ENCODE measurements at places on chromosomes 11 and 22.

DNA sequence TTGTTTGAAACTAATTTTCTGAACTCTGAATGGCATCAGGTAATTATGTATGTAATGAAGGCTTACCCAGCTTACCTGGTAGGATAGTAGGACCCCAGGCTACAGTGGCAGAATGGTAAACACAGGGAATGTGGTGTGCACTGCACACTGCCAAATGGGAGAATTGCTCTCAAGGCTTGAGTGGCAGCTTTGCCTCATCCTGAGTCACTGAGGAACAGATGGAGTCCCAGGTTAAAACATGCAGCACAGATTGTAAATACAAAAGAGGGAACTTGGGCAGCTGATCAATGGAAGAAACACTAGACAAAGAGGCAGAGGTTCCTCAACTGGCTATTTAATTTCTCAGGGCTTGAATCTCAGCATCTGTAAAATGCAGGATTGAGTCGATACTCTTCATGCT, 24.4 kb downstream of the GPR83 start:
- DNase-seq: no peak

- DNase-seq: peak; percentile 56
Observed at GRCh38 chr11:67732045-67732787, 57.8 kb upstream of the ALDH3B2 start.

DNA sequence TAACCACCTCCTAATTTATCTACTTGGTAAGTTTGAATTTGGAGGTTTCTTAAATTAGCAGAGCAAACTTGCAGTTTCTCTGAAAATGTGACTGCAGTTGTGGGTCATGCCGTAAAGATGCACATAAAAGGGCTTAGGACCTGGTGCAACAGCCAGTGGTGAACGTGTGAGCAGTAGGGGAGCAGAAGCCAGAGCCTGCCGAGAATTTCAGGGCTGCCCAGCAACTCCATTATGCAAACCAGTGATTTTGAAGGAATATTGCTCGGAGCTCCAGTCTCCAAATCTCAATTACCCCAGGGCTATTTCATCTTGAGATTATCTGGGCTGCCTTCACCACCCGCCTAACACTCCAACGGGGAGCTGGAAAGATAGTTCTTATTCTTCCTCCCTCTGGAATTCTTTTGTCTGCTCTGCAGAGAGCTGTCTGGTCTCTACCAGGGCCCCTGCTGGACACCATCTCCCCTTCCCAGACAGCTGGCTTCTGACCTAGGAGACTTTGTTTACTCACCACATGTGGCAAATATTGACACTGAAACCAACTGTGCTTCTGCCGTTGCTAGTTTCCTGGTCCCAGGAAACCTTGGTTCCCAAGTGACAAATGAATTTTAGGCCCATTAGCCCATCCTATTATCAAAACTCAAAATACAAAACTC, 93.9 kb downstream of the DSCAML1 start:
- no peak for DNase-seq

DNA sequence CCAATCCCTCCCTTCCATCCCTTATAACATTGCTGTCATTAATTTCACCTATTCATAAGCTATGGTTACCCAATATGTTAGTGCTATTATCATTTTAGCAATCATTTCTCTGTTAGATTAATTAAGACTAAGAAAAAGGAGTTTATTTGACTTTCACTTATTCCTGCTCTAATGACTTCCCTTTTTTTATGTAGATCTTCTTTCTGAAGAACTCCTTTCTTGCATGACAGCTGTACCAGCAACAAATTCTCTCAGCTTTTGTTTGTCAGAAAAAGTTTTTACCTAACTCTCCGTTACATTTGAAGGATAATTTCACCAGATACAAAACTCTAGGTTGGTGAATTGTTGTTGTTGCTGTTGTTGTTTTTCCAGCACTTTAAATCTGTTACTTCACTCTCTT, 28.6 kb upstream of the OR8B8 start:
- no peak for DNase-seq

DNA sequence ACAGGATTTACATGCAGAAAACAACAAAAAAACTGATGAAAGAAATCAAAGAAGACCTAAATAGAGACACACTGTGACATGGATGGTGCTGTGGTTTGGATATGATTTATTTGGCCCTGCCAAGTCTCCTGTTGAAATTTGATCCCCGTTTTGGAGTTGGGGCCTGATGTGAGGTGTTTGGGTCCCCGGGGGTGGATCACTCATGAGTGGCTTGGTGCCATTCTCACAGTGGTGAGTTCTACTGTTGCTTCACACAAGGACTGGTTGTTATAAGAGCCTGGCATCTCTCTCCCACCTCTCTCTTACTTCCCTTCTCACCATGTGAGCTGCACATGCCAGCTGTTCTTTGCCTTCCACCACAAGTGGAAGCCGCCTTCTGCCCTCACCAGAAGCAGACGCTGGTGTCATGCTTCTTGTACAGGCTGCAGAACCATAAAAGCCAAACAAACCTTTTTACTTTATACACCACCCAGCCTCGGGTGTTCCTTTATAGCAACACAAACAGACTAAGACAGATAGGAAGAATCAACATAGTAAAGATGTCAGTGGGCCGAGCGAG, 7.8 kb upstream of the RTL6 start:
- DNase-seq: no peak

GRCh38 chr11:22733475-22734248, 67.3 kb downstream of the GAS2 start:
- DNase-seq: no peak

- peak; percentile 13 for DNase-seq
Observed at GRCh38 chr11:67119585-67120391, 725 bp downstream of the KDM2A start.

- no peak for DNase-seq
Observed at GRCh38 chr11:44307340-44308099, 2.4 kb downstream of the ALX4 start.

DNA sequence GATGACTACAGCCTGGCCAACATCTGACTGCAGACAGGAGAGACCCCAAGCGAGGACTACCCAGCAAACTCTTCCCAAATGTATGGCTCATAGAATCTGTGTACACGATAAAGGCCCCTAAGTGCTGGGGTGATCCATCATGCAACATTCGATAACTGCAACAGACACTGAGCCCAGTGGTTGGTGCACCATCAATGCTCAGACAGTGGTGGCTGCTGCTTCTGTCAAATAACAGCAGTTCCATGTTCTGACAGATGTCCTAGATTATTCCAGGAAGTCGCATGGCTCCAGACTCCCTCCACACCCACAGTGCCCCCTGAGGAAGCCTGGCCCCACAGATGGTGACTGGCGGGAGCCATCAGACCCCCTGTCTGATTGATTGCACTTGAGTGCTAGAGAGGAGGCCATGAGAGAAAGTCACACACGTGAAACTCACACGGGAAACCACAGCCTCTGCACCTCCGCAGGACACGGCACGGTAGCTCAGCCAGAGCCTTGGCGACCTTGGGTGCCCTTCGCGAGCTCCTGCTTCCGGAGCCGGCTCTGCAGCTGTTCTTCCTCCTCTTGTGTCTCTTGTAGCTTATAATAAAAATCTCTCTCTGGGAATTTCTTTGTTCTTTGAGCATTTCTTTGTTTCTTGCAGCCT, 1155.9 kb downstream of the TBC1D22A start:
- DNase-seq: peak; percentile 47

DNA sequence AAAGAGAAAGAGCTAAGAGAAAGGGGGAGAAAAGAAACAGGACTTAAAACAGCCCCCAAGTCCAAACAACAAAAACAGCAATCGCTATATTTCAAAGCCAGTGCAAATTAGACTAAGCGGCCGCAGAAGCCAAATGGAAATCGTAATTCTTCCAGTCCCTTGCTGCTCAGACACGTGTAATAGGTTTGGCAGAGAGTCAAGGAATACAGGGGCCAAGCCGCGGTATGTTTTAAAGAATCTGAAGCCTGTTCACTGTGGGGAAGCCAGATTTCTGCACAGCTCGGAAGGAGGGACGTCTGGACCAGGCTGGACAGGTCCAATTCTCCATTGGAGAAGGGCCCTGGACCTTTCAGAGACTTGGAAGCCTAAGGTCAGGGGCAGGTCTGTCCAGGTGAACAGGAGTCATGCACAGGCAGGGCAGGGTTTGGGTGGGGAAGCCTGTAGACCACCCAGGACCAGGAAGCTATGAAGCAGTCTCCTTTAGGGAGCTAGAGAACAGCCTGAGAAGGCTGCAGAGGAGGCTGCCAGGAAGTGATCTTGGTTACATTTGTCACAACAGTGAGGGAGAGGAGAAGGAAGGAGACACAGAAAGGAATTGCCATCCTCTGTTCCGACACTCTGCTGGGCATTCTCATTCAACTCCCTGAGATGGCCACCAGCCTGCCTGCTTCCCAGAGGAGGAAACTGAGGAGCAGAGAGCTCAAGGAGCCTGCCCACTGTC, 265.5 kb upstream of the ISX start:
- no peak for DNase-seq

- DNase-seq: no peak
Observed at GRCh38 chr22:48186146-48186790, 1423.8 kb downstream of the TBC1D22A start.

DNA sequence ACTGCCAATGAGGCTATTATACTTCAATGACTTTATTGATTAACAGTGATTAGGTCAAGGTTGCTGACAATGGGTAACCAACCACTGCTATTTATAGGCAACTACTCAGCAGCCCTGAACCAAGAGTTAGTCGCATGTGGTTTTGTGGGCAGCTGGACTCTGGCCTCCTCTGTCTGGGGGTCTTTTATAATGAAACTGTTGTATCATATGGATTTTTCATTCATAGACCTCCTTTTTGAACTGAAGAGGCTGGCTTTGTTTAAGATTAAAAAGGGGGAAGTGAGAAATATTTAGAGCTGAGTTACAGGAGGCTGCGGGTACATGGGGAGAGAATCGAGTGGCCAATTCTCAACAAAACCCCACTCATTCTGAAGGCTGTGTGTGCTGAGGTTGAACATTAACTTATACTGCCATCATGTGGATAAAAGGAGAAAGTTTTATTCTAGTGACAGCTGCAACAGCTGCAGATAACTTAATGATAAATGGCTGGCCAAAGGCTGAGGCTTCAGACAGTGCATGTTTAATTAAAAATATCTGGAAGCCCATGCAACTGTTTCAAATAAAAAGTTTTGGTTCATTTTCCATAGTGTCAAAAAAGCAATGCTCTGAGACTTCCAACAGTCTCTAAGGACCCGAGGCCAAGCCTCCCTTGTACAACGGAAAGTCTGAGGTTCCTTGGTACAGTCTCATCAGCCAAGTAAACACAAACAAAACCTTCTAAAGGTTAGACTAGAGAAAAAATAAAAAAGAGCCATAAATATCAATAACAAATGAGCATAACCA, 682.6 kb downstream of the KCNA4 start:
- DNase-seq: no peak

DNA sequence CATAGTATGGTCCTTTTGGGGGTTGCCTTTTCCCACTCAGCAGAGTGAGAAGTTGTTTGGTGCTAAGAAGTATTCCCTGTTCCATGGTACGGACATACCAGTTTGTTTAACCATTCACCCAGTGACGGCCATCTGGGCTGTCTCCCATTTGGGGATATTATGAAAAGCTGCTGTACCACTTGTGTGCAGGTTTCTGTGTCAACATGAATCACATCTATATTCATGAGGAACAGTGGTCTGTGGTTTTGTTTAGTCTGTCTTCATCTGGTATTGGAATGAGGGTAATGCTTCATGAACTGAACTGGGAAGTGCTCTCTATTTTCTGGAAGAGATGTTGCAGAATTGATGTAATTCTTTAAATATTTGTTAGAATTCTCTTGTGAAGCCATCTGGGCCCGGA, 89.5 kb downstream of the TRMU start:
- no peak for DNase-seq

DNA sequence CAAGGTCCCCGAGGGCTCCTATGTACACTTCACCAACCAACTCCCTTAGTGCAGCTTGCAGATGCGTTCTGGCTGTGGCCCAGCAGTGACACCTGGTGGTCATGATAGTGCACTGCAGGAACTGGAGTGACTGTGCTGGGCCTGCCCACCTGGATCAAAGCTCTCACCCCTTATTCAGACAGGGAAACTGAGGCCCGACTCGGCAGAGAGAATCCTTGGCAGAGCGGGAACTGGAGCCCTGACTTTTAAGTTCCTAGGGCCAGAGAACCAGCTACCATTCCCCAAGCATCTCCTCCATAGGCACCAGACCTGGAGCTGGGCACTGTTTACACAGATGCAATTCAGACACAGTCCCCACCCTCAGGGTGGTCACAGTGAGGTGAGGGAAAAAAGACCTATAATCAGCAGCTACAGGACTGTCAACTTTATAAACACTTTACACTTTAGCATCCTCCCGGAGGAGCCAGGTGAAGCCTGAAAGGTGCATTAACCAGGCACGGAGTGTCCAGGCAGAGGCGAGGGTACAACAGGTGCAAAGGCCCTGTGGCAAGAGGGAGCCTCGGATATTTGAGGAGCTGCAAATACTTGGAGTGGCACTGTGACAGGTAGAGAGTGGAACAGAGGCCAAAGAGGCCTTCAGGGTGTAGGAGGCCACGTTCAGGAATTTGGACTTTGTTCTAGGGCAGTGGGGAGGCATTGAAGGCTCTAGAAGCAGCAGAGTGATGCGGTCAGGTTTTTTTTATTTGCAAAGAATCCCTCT, 22.0 kb downstream of the RHBDD3 start:
- peak; percentile 63 for DNase-seq

GRCh38 chr22:44186737-44187136, 6.0 kb downstream of the PARVG start:
- no peak for DNase-seq

- no peak for DNase-seq
Observed at GRCh38 chr11:58731819-58732218, at the start of gene GLYAT. Gene GLYAT (minus strand): TSS chr11:58731943. CDS start chr11:58724496, 7,447 bp downstream.

DNA sequence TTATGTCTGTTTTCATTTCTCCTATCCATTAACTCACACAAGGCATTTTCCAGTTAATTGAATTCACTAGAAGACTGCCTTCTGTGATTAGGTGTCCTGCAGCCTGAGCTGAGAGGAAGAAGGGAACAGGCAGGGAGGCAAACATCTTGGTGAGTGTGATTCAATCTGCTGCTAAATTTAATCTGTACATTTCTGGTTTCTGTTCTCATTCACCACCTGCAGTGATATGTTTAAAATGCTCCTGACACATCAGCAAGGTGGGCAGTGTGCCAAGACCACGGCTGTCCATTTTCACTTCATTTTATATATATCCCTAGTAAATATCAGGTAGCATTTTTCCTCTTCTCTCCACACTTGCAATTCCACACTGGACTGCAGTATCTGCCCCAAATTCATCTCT, 416.5 kb downstream of the TMEM135 start:
- no peak for DNase-seq

GRCh38 chr11:131074573-131074972, 158.3 kb upstream of the SNX19 start:
- no peak for DNase-seq
